GM23338 (cell line): ENCODE measurements at places on chromosomes 2 and 18. TPM values are rescaled to one million over a fixed set of nuclear protein-coding genes. Genes with fewer than 3 reads are reported as not detected.

DNA sequence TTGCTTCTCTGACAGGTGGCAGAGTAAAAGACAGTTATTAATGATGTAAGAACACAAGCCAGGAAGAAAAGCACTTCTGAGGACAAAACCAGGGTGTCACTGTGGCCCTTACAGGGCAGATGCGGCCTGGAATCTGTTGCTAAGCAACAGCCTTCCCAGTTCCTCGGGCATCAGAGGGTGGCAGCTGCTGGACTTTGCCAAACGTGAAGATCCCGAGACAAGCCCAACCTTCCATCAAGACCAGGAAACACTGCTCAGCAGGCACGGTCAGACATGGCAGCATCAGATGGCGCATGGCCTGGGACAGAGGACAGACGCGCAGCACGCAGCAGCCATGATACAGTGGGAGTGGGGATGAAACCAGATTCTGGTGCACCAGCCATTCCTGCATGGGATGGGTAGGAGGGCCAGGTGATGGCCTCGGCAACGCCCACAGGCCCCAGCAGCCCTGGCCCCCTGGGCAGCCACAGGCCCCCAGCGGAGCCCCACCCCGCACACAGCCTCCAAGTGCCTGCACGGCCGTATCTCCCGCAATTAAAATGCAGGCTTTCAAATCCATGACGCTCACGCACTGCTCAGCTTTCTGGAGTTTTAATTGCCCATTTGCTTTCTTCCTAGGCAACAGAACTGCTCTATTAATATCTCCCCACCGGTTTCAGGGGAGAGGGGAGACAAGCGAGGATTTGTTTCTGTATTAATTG lies 89.0 kb downstream of the EIPR1 start:
- H3K4me1 ChIP-seq, result no peaks in the 10 kb centered on the region
- H3K36me3 ChIP-seq, result no peaks in the 10 kb centered on the region
- no peak for DNase-seq

- H3K36me3 ChIP-seq, result no peaks in the 10 kb centered on the region
- H3K27ac ChIP-seq, result no peak overlapping the region
- peak overlapping the region; percentile 56 for H3K4me3 ChIP-seq
- H3K4me1 ChIP-seq, result peaks cover 28% of the 10 kb centered on the region
- H3K27me3 ChIP-seq, result peaks cover 16% of the 10 kb centered on the region
- DNase-seq, result peak; percentile 66
Observed at GRCh38 chr2:11746807-11747459, 501 bp downstream of the LPIN1 start.

GRCh38 chr2:219752726-219753125 lies 125.3 kb downstream of the SLC4A3 start:
- no peak for DNase-seq
- H3K36me3 ChIP-seq, result 0 out of 2 replicates have a peak, but pooled peaks cover 9% of the 10 kb centered on the region
- no peaks in the 10 kb centered on the region for H3K27me3 ChIP-seq
- no peaks in the 10 kb centered on the region for H3K4me1 ChIP-seq
- H3K27ac ChIP-seq, result no peak overlapping the region

DNA sequence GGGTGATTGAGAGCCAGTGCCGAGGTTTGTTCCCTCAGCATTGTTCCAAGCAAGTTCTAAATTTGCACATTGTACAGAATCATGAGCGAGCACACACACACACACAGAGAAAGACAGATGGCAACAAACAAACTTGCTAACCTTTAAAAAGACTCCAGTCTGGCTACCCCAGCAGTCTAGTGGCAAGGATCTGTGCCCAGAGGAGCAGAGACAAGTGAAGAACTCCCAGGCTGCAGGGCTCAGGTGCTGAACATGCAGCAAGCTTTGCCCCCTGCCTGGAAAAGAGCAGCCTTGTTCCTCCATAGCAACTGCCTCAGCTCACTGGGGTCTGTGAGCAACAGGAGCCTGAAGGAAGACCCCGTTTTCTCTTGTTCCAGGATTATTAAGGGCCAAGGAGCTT lies 169.2 kb upstream of the CCDC68 start:
- no peaks in the 10 kb centered on the region for H3K27me3 ChIP-seq
- H3K27ac ChIP-seq, result no peak overlapping the region
- H3K4me1 ChIP-seq, result no peaks in the 10 kb centered on the region
- H3K36me3 ChIP-seq, result no peaks in the 10 kb centered on the region
- no peak overlapping the region for H3K4me3 ChIP-seq

- no peak overlapping the region for H3K4me3 ChIP-seq
- H3K36me3 ChIP-seq, result no peaks in the 10 kb centered on the region
- no peak overlapping the region for H3K27ac ChIP-seq
- no peaks in the 10 kb centered on the region for H3K27me3 ChIP-seq
Observed at GRCh38 chr18:44816477-44816876, 135.8 kb downstream of the SETBP1 start.

GRCh38 chr2:130351711-130352110 lies 4.1 kb upstream of the PTPN18 start:
- peaks cover 10% of the 10 kb centered on the region for H3K36me3 ChIP-seq
- H3K4me1 ChIP-seq, result no peaks in the 10 kb centered on the region
- no peak overlapping the region for H3K27ac ChIP-seq
- peaks cover 30% of the 10 kb centered on the region for H3K27me3 ChIP-seq

- no peaks in the 10 kb centered on the region for H3K4me1 ChIP-seq
- H3K27me3 ChIP-seq, result no peaks in the 10 kb centered on the region
- no peak overlapping the region for H3K4me3 ChIP-seq
- DNase-seq, result no peak
- no peak overlapping the region for H3K27ac ChIP-seq
Observed at GRCh38 chr18:49177812-49178211, 227.0 kb upstream of the SMAD7 start.

GRCh38 chr2:176160251-176160985 lies 3.3 kb downstream of the HOXD3 start:
- H3K27ac ChIP-seq, result no peak overlapping the region
- H3K36me3 ChIP-seq, result no peaks in the 10 kb centered on the region
- H3K4me3 ChIP-seq, result peak overlapping the region; percentile 41
- DNase-seq, result peak; percentile 46
- H3K4me1 ChIP-seq, result peaks cover 58% of the 10 kb centered on the region

DNA sequence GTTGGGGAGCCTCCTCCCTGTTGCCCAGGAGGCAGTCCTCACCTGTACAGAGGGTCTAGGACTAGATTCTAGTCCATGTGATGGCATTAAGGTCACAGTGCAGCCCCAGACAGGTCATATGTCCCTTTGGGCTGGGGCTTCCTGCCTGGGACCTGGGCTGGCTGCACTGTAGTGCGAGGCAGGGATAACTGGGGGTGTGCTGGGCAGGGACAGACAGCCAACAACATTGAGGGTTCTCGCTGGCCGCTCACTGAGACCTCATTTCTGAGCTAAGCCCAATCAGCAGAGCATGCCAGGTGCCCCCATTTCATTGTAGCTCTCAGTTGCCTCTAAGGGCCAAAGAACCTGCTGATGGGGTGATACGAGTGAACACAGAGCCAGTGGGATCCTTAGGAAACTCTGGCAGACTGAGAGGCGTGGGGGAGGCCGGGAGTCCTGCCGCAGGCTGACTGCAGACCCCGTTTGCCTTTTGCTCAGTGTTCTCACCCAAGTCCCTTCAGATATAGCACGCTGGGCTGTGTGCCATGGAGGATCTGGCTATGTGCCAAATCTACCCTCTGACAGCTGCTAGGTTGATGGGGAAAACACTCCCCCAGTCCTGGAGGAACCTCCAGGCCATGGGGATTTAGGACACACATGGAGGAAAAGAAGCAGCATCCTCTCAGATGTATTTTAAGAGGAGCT lies 51.9 kb downstream of the DYSF start:
- H3K27ac ChIP-seq, result no peak overlapping the region
- no peaks in the 10 kb centered on the region for H3K27me3 ChIP-seq
- no peak for DNase-seq
- no peaks in the 10 kb centered on the region for H3K36me3 ChIP-seq
- no peak overlapping the region for H3K4me3 ChIP-seq
- peaks cover 7% of the 10 kb centered on the region for H3K4me1 ChIP-seq

The BMP10 gene
- polyA plus RNA-seq, result not detected in 2 replicates
